Central memory CD4-positive, alpha-beta T cell (primary cell): ENCODE measurements at places on chromosomes 13 and 19.

DNA sequence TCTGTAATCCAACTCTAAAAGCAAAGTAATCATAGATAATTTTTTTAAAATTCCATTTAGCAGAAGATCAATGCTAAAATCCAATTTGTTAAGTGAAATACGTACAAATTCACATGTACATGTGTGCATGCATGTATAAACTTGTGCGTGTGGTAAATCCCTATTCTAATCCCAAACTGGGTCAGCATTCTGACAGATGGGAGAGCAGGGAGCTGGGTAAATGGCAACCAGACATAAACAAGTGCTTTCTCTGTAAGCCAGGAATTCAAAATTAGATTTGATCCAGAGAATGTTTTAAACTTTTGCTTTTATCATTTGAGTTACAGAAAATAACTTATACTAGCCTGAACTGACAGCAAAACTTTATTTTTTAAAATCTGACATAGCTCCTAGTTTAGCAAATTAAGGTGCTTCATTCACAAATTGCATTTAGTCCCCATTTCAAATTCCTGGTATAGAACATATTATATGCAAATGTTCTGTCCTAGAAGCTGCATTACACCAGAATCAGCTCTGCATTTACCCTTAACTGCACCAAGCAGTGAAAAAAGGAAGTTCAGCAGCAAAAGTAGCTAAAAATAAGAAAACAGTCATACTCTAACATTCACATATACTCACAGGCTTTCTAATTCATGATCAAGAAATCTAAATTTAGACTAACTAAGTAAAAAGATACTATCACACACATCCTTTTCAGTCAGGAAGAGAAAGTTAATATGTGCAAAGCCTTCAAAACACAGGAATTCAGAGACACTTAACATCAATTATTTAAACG, 32.6 kb downstream of the UBL3 start:
- no peak for DNase-seq

DNA sequence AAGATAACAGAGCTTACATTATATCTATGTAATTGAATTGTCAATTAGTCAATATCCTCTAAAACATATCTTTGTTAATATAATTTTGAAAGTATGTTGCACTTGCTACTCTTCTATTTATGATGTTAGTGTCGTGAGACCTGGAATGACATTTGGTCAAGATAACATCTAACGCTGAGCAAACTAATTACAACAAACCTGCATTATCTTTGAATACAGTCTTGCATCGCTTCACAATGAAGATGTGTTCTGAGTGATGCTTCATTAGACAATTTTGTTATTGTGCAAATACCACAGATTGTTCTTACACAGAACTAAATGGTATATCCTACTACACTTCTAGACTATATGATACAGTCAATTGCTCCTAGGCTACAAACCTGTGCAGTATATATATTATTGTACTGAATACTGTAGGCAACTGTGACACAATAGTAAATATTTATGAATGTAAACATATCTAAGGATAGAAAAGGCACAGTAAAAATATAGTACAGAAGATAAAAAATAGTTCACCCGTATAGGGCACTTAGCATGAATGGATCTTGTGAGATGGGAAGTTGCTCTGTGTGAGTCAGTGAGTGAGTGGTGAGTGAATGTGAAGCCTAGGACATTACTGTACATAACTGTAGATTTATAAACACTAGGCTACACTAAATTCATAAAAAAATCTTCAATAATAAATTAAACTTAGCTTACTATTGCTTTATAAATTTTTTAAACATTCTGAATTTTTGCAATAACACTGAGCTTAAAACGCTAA, 1773.8 kb downstream of the PCDH9 start:
- DNase-seq = no peak

DNA sequence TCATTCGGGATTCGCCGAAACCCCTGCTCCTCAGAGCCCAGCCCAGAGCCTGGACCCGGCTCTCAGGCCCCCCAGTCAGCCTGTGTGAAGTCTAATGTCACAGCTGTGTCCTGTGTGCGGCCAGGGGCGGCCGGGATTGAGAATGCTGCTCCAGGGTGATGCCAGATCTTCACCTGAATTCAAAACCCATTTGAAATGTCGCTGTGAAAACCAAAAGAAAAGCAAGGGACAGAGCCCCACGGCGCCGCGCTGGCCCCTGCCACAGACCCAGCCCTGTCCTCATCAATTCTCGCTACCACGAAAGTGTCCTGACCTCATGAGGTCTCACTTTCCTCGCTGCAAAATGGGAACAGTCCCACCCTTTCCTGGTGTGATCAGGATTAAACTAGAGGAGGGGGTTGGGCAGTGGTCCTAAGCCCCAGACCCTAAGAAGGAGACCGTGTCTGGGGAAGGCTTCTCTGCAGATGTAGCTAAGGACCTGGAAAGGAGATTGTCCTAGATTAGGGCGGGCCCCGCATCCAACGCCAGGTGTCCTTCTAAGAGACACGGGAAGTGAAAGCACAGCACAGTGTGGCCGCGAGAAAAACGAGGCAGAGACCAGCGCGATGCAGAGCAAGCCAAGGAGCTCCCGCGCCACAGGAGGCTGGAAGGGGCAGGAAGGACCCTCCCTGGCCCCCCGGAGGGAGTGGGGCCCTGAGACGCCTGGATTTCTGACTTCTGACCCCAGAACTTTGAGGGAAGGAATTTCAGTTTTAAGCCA, 34.0 kb upstream of the SPACA7 start:
- DNase-seq = no peak

DNA sequence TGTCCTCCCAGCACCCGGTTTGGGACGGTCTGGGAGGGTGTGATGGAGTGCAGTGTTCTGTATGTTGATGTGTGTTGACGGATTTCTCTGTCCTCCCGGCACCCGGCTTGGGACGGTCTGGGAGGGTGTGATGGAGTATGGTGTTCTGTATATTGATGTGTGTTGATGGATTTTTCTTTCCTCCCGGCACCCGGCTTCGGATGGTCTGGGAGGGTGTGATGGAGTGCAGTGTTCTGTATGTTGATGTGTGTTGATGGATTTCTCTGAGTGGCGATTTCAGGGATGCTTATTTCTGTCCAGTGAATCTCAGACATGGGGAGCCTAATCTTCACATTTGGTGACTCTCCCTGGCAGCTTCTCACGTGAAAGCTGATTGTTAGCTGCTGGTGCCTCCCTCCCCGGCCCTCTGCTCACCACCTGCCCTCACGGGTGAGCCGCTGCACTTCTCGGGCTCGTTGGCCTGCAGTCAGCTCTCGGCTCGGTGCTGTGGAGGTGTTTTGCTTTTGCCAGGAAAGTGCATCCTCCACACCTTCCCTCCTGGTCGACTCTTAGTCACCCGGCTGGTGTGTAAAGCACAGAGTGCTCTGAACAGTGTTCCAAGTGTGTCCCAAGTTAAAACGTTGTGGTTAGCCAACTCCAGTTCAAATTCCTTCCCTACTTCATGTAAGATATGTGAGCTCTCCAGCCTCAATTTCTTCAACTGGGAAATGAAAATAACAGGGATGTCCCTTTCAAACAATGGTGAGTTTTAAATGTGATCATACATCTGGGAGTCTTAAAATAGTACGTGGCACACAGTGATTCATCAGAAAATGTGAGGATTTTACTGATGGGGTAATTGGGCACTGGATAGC, 54.6 kb downstream of the ATP11A start:
- no peak for DNase-seq

- no peak for DNase-seq
These were observed 4.0 kb downstream of the MCF2L start for GRCh38 chr13:112972867-112973576.

- no peak for DNase-seq
These were observed 73.1 kb downstream of the CEBPG start for GRCh38 chr19:33446330-33447293.

GRCh38 chr19:29311191-29311790, 98.3 kb upstream of the UQCRFS1 start:
- no peak for DNase-seq

DNA sequence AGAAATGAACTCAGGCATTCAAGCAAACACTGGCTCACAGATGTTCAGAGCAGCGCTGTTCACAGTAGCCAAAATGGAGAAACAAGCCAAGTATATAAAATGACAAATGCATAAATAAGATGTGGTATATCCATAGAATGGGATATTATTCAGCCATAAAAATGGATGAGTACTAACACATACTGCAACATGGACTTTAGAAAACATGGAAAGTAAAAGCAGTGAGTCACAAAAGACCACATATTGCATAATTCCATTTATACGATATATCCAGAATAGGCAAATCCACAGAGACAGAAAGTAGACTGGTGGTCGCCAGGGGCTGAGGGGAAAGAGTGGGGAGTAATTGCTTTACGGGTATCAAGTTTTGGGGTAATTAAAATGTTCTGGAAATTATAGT, 6.6 kb downstream of the ZNF837 start:
- no peak for DNase-seq

DNA sequence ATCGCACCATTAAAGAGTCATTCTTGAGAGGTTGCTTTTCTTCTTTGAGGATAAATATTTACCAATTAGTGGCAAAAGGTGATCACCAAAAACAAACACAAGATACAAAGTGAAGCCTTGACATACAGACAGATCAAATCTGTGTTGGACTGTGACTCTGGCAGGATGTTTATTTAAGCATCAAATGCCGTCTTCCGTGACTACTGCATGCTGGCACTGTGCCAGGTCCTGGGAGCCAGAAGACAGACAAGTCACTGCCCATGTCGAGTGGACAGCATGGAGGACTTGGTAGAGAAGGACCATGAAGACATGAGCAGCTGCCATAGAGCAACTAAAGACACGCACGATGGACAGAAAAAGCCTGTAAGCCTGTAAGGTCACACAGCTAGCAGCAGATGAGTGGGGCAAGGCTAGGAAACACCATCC, 92.8 kb upstream of the FARP1 start:
- no peak for DNase-seq

DNA sequence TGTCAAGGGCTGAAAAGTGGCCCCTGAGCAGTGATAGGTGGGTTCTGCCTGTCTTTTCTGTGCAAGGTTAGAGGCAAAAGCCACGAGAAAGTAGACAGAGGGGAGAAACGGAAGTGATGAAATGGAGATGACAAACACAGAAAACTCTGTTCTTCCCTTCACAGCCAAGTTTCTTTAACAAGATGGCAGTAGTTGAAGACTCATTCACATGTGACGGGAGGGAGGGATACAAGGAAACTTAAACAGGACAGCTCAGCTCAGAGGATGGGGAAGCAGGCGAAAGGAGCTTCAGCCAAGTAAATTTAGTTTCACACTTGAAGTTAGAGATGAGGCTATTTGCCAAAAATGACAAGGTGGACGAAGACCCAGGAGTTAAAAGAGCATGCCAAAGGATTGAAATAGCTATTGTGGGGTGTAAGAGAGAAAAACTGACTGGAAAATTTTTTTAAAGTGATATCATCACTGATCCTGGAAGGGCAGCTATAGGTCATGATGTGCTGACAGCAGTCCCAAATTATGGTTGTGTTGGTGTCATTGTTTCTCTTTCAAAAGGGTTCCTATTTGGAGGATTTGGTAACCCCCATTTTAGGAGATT, 347.9 kb downstream of the EFNB2 start:
- DNase-seq = no peak

- no peak for DNase-seq
These were observed 20.6 kb upstream of the PCCA start for GRCh38 chr13:100068133-100068931.

DNA sequence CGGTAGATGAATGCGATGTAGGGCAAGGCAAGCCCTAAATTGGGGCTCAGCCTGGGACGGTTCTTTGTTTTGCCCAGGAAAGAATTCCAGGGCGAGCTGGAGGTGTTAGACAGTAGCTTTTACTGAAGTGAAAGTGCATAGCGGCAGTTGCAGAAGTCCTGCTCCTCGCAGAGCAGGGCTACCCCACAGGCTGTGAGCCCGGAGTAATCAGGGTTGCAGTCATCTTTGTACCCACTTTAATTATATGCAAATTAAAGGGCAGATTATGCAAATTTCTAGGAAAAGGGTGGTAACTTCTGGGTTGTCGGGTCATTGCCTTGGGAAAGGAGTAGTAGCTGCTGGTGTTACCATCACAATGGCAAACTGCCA, 30.5 kb downstream of the VAV1 start:
- no peak for DNase-seq

GRCh38 chr19:19120308-19121231, 17.7 kb downstream of the TMEM161A start:
- no peak for DNase-seq

- no peak for DNase-seq
These were observed 17.2 kb upstream of the ZNF8 start for GRCh38 chr19:58261600-58261967.

- DNase-seq = no peak
These were observed 18.4 kb upstream of the ITM2B start for GRCh38 chr13:48214519-48215121.

GRCh38 chr13:33139184-33139583, 123.0 kb downstream of the KL start:
- no peak for DNase-seq

DNA sequence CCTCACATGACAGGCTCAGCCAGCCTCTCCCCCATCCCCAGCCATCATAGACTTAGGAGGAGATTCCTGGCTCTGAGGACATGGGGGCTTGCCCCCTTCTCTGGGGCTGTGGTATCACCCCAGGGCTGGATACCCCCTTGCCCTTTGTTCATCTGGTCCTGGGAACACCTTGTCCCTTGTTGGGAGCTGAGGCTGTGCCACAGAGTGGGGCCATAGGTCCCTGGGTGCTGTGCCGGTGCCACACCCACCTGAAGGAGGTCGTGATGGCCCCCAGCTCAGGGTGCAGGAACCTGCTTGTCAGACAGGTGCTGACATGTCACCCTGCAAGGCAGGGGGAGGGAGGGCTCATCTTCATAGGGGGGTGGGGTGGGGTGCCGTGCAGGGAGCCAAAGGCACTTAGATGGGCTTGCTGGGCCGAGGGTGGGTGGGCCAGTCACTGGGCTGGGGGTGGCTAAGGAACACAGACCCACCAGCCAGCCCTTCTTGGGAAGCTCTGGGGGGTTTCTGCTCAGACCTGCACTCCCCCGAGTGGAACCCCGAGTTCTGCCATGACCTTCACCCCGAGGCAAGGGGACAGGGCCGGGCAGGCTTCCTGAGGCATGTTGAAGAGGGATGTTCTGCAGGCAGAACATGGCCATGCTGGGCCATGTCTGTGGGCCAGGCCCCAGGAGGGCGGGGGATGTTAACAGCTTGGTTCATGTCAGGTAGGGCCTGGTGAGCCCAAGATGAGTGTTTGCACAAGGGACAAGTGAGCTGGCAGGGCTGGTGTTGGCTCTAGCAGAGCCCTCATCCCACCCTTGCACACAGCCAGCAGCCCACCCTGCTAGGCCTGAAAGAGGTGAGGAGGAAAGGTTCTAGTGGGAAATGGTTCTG, 28.0 kb downstream of the TSSK6 start:
- no peak for DNase-seq

- DNase-seq = no peak
These were observed 117.6 kb upstream of the SOX21 start for GRCh38 chr13:94829837-94830365.

DNA sequence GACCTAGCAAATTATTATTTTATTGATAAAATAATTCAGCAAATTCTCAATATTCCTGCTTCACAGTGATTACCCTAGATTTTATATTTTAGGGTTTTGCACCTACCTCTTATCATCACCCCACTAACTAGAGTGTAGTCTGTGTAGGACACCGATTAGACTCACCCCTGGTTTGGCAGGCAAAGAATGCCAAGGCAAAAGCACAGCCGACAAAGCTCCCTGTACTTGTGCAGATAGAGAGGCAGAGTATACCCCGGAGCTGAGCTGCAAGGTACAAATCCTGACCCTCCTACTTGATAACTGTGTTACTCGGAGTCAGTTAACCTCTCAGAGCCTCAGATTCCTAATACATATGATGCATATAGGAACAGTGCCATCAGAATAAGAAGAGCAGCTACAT, 225.7 kb downstream of the ENOX1 start:
- DNase-seq = no peak
